ENCODE measurements at places on chromosomes 6 and 20.

DNA sequence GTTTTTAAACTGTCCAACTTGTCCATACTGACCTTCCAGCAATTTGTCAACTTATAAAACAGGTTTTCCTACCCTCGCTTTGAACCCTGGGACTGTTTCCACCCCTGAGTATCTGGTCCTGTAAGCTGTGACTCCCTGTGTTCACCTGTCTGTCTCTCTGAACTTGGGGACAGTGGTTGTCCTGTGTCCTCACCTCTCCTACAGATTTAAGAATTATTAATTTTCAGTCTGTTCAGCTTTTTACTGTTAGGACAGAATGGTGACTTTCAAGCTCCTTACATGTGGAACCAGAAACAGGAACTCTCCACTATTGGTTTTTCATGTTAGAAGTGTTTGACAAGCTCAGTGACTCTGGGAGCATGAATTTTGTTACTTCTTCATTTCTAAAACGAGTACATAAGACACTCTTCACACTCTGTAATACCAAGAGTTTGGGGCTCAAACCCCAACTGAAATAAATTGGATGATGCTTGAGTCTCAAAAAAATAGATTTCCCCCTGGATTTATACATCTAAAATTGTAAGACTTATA is 713.9 kb downstream of the COL12A1 start:
- DNase-seq: no peak

DNA sequence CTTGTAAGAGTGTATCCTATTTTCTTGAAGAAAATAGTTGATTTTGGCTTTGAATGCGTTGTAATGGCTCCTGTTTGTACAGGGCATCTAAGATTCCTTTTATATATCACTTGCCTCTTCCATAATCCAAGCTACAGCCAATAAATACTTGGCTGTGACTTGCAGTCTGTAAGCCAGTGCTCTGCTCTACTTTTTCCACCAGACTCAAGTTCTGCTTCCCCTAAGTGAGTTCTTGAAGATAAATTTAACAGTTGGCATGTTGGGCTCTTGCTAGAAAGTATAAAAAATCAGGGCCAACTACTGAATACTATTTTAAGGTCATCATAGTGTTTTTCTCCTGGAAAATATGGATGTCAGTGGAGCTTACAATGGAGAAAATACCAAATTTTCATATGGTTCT is 36.5 kb upstream of the SCGN start:
- no peak for DNase-seq

DNA sequence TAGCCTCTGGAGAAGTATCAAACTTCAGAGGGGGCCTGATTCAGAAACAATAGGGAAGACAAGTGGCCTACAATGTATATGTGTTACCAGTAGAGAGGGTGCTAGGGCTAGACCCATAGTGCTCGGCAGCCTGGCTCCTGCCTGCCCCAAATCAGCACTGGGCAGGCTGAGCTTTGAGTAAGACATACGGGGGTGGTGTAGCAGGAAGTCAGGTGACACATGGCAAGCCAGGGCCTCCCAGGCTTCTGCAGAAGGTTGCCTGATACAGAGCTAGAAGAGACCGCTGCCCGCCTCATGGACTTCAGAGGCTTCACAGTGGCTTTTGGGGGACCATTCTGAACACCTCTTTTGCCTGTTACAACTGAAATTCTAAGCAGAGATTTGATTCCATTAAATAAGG is 43.4 kb downstream of the RALY start:
- DNase-seq: peak; percentile 25

GRCh38 chr20:37414224-37415035 is 68.5 kb downstream of the SRC start:
- no peak for DNase-seq

DNA sequence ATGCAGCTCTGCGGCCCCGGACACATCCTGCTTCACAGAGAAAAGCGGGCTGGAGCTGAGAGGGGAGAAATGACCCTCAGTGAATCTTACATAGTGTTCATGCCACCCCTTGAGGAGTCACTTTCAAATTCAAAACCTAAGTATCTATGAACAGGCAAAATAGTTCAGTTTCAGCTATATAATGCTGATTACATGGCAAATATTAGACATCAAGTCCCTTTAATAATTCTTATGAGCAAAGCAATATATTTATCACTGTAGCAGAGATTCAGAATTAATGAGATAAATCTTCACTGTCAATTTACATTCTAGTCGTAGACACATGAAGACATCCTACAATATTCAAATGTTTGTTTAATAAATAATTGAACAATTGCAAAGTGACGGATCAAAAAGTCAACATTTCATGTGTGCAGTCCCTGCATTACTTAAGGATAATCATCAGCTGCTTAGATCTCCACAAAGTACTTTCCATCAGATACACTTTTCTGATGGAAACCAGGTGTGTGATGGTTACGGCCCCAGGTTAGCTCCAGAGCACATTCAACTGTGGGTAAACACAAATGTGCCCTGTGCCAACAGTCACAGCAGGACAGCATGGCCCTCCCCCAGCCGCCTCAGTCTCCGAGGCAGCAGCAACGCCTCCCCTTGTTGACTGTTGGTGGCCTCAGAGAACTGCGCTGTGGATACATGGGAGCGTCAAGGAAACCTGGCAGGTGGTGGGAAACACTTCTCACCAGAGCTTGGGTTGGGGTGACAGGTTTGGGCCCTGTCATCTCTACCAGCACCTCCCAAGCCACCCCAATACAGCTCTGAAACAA is 787 bp upstream of the PRR18 start:
- no peak for DNase-seq

DNA sequence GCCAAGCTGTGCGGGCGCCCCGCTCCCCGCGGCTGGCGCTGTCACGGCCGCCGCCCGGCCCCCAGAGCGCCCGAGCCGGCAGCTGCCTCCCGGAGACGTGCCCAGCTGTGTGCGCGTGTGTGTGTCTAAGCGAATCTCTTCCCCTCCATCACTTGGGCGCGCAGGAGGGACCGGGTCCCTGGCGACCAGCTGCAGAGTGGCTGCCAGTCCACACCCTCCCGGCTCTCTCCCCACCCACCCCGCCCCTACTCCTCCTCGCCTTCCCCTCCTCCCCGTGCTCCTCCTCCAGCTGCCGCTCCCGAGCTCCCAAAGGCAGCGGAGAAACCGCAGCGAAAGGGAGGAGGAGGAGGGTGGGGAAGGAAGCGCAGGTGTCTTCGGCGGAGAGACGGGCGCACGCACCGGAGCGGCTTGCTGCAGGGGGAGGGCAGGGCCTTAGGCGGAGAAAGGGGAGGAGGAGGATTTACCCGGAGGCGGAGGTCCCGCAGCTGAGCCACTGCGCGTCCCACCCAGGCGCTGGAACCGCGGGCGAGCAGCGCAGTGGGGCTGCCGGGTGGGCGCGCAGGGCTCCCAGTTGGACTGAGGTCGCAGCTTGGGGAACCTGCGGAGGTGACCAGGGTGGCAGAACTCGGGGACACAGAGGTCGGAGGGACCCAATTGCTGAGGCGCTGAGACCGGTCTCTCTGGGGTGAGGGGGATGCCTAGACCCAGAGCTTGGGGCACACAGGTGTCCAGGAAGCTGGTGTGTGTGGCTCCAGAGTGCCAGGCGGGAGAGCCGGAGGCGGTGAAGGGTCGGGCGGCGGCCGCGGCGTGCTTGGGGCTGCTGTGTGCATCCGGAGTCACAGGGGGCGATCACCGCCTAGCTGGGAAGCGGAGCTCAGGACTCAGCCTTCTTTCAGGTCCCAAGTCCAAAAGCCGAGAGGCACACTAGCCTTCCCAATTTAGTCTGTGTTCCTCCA is at the start of gene HS3ST5:
HS3ST5 (minus strand) TSS at position 198 of the 956 bp plus-strand sequence. CDS start 280,178 bp downstream, outside the sequence.
- no peak for DNase-seq

- DNase-seq: no peak
These were observed 24.1 kb upstream of the SULF2 start for GRCh38 chr20:47809161-47809960.

- DNase-seq: no peak
These were observed 398.3 kb downstream of the LAMA2 start for GRCh38 chr6:129281168-129281796.

GRCh38 chr6:88914895-88915598 is 48.4 kb downstream of the RNGTT start:
- DNase-seq: no peak

GRCh38 chr6:91822581-91822980 is 1235.7 kb upstream of the MAP3K7 start:
- DNase-seq: no peak

DNA sequence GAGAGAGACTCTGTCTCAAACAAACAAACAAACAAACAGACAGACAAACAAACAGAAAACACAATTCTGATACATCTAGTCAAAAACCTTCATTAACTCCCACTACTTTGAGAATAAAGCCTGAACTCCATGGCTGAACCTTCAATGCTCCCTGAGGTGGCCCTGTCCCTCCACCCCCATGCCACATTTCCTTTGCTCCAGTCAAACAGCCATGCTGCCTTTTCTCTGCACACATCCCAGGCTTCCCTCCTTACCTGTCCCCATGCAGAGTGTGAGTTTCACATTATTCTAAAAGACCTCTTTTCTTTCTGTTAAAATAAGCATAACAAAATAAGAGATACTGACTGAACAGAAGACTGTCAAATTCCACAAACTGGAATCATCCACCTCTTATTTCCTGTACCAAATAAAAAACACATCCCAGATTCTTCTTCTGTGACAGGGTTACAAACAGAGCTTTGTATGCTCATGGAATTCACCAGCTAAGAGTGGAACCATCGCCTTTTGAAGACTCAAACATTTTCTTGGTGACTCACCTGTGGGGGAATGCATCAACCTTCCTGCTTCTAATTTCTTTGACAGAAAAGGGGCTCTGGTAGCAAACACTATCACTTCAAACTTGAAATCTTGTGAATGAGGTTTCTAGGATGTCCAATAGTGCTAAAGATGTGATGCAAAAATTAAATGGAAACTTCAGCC is 71.0 kb upstream of the SLC22A16 start:
- DNase-seq: no peak

DNA sequence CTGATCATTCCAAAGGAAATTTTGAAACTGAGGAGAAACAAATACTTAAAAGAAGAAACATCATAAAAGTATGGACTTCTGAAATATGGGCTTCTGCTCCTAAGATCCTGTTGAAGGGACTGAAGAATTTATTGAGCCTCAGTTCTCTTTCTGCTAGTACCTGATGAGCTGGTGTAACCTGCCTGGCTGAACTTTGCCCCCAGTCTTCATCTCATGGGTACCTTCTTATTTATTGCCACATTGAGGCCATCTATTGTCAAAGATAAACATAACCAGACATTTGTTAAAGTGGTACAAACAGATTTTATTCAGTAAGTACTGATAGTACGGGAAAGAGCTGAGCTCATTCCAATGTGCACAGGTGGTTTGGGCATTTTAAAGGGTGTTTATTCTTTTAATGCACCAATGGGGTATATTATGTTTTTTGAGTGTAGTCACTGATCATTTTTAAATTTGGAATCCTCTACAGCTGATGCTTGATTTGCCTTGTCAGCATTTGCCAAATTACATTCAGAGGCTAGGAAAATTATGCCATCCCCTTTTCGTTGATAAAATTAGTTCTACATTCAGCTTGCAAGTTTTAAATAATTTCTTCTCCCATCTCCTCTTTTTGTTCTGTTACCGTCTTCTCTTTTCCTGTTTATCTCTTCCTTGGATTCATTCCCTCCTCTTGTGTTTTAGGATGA is 118.2 kb downstream of the PRIM2 start:
- no peak for DNase-seq

Measured in activated CD4-positive, alpha-beta T cell treated with anti-CD3 and anti-CD28 coated beads, Interleukin-2, Interleukin-4, amounts not matched to agents 100 ng/mL and 50 ng/mL, durations not matched to agents 16 hours and 8 hours (primary cell).